ENCODE measurements at places on chromosomes 13 and 19.

DNA sequence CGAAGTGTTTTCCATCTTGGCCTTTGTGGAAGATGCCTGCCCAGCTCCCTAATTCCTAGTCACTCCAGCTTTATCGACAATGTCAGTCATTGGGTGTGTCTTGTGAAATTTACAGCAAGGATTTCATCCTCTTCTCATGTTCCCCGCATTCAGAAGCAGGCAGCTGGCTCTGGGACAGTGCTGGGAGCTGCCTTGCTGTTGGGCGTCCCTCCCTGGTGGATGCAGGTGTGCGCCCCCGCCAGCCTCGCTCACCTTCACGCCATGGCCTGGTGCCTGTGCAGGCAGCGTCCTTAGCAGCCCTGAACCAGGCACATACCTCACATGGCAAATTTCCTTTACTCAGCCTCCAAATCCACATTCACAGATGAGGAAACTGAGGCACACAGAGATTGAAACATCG lies 39.7 kb upstream of the TFDP1 start:
- DNase-seq: no peak

- no peak for DNase-seq
Measured at GRCh38 chr19:55690109-55690768, 15.2 kb downstream of the EPN1 start.

- DNase-seq: no peak
Measured at GRCh38 chr13:112065521-112065866, 1.5 kb upstream of the SOX1 start.

GRCh38 chr19:11446652-11447301 lies 11.3 kb downstream of the PRKCSH start:
- DNase-seq: peak; percentile 36

DNA sequence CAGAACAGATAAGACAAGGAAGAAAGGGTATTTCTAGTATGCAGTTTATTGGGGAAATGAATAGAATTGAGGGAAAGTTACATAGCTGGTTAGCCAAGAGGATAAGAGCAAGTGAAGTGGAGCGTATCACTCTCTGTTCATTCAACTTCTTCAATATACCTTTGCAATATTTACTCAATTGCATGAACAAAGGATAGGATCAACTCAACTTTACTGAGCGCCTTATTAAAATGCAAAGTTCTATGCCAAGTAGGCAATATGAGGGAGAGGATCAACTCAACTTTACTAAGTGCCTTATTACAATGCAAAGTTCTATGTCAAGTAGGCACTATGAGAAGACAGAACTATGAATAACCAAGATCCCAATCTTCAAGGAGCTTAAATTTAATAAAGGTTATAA lies 43.9 kb downstream of the ZC3H13 start:
- DNase-seq: no peak

DNA sequence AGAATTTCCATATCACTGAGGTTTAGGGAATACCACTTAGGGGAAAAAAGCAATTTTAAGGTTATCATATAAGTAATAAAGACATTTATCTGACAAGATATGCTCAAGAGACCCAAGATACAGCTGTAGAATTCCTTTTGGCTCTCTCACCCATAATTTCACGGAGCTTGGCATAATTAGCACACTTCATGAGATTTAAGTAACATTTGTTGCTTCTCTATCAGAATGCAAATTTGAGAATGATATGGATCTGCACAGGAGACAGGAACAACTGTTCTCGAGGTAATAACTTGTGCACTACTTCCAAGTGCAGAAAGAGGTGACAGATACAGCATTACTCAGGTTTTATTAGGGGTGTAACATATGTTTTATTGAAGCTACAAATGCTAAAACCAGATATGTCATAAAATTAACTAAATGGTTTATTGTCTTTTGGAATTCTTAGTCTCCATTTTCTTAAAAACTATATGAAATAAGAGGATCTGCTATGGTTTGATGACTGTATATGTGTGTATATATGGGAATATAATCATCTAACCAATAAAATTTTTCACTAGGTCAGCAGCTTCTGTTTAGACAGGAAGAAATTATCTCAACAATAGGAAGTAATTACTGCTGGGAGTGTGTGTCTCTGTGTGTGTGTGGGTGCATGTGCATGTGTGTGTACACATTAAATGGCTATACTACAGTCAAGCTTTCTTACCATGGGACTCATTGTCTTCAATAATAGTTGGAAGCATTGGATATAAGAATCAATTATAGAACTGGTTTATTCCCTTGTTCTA lies 401.3 kb downstream of the PCDH17 start:
- DNase-seq: no peak

GRCh38 chr19:2906631-2907195 lies 6.0 kb downstream of the ZNF57 start:
- DNase-seq: no peak

- DNase-seq: peak; percentile 28
Measured at GRCh38 chr13:46896341-46897137, at the start of gene HTR2A. Gene HTR2A (minus strand): TSS chr13:46897053. CDS start chr13:46895906, 1,147 bp downstream.

GRCh38 chr19:55352549-55353145 lies 1.9 kb downstream of the COX6B2 start:
- no peak for DNase-seq

- DNase-seq: no peak
Measured at GRCh38 chr13:71876648-71877255, 9.7 kb upstream of the DACH1 start.

- peak; percentile 48 for DNase-seq
Measured at GRCh38 chr13:98576200-98576945, 534 bp downstream of the STK24 start.

GRCh38 chr19:5122121-5122400 lies 153.1 kb downstream of the KDM4B start:
- DNase-seq: no peak

DNA sequence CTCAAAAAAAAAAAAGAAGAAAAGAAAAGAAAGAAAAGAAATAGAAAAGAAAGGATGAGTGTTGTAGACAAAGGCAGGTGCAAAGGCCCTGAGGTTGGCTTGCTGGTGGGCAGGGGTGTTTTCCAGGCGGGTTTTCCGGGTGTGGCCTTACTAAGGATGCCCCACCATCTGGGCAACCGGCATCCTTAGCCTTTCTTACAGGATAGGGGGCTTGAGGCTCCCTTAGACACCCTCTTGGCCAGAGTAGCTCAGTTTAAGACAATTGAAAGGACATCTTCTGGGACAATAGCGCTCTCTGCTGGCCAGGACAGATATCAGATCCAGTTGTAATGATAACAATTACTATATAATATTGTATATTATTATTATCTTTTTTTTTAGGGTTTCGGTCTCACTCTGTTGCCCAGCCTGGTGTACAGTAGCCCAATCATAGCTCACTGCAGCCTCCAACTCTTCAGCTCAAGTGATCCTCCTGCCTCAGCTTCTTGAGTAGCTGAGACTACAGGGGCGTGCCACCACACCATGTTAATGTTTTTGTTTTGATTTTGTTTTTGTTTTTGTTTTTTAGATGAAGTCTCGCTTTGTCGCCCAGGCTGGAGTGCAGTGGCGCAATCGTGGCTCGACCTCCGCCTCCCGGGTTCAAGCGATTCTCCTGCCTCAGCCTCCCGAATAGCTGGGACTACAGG lies 1.4 kb upstream of the QTRT1 start:
- DNase-seq: peak; percentile 67

- DNase-seq: peak; percentile 28
Measured at GRCh38 chr19:35986664-35987570, 8.1 kb upstream of the SDHAF1 start.

DNA sequence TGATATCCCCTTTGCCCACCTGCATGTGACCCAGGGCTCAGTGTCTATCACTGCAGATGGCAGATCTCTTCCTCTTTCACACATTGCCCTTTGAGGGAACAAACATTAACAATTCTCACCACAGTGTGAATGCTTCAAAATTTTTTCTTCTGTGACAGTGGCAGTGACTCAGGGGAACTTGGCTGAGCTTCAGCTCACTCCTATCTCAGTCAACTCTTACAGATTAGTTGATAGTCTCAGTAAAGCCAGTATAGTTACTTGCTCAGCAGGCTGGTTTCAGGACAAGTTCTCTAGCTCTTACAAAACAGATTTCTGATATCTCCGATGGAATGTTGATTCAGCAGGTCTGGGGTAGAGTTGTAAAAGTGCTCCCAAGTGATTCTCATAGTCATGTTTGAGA lies 166.9 kb downstream of the DLEU7 start:
- peak; percentile 89 for DNase-seq

GRCh38 chr13:41650706-41651105 lies 193.4 kb downstream of the RGCC start:
- no peak for DNase-seq

- DNase-seq: no peak
Measured at GRCh38 chr19:23542562-23542961, 144.4 kb downstream of the ZNF675 start.

- DNase-seq: no peak
Measured at GRCh38 chr13:73556128-73556527, 497.3 kb downstream of the KLF5 start.

DNA sequence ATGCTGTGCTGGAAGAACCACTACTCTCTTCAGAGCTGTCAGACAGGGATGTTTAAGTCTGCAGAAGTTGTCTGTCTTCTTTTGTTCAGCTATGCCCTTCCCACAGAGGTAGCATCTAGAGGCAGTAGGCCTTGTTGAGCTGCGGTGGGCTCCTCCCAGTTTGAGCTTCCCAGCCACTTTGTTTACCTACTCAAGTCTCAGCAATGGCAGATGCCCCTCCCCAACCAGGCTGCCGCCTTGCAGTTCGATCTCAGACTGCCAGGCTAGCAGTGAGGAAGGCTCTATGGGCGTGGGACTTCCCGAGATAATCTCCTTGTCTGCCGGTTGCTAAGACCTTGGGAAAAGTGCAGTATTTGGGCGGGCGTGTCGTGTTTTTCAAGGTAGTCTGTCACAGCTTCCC lies 42.1 kb upstream of the UQCRFS1 start:
- DNase-seq: no peak

- no peak for DNase-seq
Measured at GRCh38 chr13:110440946-110441731, 120.4 kb downstream of the RAB20 start.

DNA sequence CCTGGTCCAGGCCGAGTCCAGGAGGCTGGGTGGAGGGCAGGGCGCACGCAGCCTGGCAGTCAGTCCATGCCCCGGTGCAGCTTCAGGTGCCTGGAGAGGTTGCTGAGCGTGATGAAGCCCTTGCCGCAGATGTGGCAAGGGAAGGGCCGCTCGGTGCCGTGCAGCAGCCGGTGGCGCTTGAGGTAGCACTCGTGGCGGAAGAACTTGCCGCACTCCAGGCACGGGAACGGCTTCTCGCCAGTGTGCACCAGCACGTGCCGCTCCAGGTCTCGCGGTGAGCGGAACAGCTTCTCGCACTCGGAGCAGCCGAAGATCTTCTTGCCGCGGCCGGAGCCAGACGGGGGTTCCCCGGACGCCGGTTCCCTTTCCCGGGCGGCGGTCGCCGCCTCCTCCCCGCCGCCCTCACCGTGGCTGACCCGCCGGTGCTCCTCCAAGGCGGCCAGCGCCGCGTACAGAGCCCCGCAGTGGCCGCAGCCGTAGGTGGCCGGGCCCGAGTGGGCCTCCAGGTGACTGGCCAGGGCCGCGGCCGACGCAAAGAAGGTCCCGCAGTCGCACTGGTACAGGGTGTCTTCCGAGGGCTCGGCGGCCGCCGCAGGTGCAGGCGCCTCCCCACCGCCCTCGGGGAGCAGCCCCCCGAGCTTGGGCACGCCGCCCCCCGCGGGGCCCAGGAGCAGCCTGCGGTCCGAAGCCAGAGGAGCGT lies 6.8 kb downstream of the FIZ1 start:
- DNase-seq: no peak

DNA sequence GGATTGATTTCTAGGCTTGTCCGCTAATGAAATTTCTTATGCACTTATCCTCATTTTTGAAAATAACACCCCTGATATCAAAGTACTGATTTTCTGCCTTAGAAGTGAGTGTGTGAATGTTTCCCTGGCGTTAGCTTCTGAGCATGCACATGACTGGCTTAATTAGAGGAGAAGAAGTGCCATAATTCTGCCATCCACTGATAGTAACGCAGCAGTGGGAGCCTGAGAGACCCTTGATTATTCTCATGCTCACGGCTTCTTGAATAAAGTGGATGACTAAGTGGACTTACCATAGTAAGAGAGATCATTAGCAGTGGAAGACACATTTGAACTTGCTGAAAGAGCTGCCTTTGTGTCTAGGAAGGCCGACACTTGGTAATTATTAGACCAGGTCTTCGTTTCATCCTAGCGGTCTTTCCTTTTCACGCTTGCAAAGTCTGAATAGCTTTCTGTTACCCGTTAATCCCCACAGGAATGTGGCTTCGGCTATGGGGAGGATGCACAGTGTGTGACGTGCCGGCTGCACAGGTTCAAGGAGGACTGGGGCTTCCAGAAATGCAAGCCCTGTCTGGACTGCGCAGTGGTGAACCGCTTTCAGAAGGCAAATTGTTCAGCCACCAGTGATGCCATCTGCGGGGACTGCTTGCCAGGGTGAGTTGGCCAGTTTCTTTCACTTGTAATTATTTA lies 45.3 kb downstream of the TNFRSF19 start:
- no peak for DNase-seq

DNA sequence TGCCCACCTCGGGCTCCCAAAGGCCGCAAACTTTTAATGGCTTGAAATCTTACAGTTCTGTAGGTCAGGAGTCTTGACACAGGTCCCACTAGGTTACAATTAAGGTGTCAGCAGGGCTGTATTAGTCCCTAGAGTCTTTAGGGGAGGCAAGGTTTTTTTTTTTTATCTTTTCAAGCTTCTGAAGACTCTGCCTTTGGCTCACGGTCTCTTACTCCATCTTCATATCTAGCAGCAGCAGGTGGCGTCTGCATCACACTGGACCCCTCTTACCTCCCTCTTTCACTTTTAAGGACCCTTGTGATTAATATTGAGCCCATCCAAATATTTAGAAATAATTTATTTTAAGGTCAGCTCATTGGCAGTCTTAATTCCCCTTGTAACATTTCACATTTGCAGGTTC lies 11.6 kb downstream of the MIR17HG start:
- no peak for DNase-seq

DNA sequence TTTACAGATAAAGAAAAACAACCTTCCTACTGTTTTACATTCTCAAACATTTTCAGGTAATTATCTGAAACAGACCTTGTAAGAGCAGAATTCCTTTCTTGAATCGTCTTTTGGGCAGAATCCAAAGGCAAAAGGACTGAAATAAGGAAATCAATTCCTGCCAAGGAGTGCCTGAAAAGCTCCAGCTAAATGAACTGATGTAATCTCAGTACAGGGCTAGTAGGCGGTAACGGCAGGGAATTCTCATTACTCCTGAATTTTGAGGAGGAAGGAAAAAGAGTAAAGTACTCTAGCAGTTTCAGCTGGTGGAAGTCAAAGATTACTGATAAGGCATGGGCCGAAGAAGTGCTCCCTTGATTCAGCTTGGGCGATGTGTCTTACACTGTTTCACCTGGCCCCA lies 168.4 kb downstream of the PCDH9 start:
- no peak for DNase-seq

All from EH (cell line).